T1000 (cell line): ENCODE measurements at places on chromosomes 4 and X.

GRCh38 chr4:74545448-74545847, 100.5 kb downstream of the AREG start:
- no peak for DNase-seq

- DNase-seq, result no peak
These were observed 62.4 kb downstream of the TRAPPC11 start for GRCh38 chr4:183721207-183722081.

GRCh38 chr4:76767983-76768382, 130.0 kb downstream of the SOWAHB start:
- no peak for DNase-seq

DNA sequence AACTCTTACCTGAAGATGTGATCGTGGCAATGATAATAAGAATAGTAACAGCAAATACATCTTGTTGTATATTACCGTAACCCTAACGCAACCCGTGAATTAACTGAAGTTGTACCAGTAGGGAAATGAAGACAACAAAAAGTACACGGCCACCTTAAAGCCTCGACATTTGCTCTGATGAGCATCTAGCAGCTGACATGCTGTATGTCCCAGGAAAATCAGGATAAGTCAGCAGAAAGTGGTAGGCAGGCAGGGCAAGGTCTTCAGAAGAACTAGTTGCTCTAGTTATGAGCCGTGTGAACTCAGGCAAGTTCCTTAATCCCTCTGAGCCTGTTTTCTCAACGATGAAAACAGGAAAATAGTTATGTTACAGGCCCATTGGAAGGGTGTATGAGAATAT, 7.7 kb upstream of the ASB5 start:
- DNase-seq, result no peak

- no peak for DNase-seq
These were observed 41.4 kb downstream of the DCAF12L2 start for GRCh38 chrX:126124721-126125120.

DNA sequence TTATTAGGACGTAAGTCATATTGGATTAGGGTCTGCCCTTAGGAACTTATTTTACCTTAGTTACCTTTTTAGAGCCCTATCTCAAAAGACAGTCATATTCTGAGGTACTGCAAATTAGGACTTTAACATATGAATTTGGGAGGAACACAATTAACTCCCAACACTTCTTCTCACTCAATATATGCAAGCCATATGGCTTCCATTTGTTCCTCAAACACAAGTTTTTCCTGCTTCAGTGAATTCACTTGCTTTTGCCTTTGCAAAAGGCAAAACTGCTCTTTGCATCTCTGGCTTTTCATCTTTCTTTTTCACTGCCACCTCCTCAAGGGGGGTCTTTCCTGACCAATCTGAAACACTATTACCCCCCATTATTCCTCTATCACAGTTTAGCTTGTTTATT, 220.3 kb downstream of the KCTD8 start:
- DNase-seq, result no peak

GRCh38 chr4:143082701-143083100, 102.0 kb upstream of the USP38 start:
- no peak for DNase-seq

DNA sequence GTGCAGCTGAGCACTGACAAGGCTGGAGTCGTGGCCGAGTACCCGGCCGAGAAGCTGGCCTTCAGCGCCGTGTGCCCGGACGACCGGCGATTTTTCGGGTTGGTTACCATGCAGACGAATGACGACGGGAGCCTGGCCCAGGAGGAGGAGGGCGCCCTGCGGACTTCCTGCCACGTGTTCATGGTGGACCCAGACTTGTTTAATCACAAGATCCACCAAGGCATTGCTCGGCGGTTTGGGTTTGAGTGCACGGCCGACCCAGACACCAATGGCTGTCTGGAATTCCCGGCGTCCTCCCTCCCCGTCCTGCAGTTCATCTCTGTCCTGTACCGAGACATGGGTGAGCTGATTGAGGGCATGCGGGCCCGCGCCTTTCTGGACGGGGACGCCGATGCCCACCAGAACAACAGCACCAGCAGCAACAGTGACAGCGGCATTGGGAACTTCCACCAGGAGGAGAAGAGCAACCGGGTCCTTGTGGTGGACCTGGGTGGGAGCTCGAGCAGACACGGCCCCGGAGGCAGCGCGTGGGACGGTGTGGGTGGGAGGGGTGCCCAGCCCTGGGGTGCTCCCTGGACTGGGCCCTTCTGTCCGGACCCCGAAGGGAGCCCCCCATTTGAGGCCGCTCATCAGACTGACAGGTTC, 24.3 kb downstream of the RGS12 start:
- no peak for DNase-seq

DNA sequence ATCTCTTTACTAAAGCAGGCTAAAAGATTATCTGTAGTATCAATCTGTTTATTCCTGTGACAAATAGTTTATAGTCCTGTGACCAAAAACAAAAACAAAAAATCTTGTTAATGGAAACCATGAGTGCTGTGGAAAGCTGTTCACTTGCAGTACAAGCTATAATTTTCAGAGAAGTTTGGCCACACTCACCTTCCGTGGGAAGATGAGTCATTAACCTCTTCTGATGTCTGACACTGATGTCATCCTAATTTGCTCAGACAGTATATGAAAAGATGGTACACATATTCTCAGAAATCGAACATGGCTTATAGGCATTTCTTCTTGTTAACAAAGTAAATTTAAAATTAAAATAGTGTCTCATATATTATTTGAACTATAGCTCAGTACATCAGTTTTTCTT, 19.9 kb upstream of the ENPP6 start:
- DNase-seq, result no peak

DNA sequence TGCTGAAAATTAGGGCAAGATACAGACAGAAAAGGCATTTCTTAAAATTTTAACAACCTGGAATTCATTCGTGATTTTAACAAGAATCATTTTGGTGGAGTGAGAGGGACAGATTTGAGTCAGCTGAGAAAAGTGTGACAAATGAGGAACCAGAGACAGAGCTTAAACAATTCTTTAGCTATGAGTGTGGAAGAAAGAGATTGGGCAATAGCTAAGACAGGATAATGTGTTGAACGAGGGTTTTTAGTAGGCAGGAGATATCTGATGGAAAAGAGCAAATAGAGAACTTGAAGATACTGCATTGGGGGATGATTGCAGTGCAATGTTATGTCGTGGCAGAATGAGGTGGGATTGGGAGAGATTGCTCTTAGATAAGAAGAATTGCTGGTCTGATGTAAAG, 164.2 kb upstream of the SPRY1 start:
- no peak for DNase-seq

DNA sequence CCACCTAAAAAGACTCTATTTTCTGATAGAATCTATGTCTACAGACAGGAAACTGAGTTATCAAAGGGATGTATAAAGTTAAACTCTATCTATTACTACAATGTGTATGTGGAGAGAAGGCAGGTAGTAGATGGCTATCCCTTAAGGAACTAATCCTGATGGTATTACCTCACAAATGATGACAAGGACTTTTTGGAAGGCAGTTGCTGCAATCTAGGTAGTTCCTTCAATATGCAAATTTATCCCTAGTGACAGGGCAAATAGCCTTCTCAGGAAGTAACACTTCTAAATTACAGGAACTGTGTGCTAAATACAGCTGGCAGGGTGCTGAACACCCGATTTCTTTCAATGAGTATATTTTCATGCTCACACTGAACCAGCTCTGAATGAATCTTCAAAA, 177.4 kb downstream of the COL25A1 start:
- DNase-seq, result no peak

- DNase-seq, result no peak
These were observed 191.2 kb downstream of the BANK1 start for GRCh38 chr4:101981756-101982155.

DNA sequence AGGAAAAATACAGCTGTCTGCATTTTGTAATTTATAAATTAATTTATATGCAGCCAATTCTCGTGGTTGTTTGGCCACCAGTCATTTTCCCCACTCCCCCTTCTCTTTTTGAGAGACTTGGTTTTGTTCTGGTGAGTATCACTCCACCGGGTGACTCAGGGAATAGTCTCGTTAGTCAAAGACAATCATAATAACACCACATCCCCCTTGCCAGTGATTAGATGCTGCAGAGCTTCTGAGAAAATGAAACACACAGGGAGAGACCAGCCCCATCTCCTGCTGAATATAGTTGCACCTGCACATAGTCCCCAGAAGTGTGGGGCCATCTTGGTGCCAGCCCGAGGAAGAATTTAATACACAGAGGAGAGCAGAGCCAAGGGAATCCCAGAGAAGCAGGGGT, 8.0 kb upstream of the FNIP2 start:
- no peak for DNase-seq

DNA sequence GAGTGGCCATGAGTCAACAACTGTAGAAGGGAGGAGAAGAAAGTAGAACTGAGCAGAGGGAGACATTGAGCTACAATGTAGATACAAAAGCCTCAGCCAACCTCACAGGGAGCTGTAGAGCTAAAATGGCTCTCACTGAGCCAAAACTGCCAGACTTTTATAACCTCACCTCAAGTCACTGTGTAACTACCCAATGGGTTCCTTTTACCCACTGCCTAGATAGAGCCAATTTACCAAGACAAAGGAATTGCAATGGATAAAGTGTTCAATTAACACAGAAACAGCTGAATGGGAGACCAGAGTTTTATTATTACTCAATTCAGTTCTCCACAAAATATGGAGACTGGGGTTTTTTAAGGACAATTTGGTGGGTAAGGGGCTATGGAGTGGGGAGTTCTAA, 938.9 kb upstream of the GRIA3 start:
- DNase-seq, result no peak

DNA sequence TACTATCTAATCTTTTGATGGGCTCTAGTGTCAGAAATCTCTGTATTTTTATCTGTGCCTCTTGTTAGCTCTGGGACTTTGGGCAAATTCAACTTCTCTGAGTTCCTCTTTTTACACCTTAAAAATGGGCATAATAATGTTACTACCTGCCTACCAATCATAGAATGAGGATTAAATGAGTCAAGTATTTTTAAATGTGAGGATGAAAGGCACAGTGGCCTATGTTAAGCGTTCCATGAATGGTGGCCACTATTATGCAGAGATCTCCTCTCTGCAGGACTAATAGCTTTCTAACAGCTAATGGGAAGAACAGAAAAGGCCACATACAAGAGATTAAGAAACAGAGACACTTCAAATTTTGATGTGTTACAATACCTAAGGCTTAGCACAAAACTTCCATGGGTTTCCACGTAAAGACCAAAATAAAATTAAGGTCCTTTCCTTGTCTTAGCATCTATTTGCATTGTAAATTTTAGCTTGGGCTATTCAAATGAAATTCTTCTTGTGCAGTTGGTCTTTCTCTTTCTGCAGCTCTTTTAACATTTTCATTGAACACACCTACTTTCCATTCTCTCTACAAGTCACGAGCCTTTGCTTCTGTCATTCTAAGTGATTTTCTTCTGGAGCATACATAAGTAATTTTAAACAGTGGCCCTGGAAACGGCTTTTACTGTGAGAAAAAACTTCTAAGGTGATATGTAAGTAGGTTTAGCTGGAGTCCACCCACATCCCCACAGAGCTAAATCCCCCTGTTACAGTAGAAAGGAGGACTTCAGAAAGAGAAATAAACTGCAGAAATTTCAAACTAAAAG, 117.9 kb upstream of the MED14 start:
- no peak for DNase-seq

- no peak for DNase-seq
These were observed 27.0 kb upstream of the SLC7A11 start for GRCh38 chr4:138269175-138269574.

DNA sequence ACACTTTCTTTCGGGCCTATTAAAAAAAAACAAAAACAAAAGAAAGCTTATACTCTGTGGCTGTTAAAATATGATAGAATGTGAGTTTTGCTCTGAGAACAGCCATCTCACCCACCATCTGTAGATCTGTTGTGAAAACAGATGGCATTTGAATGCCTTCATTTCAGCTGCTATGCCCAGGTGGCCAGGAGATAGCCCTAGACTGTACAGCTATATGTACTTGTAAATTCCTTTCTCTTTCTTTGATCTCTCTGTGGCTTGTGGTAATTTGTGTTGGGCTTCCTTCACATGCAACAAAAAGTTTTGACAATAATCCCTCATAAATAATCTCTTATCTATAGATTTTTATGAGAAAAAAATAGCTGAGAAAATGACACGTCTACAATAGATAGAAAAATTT, 38.1 kb downstream of the PNPLA4 start:
- DNase-seq, result no peak

DNA sequence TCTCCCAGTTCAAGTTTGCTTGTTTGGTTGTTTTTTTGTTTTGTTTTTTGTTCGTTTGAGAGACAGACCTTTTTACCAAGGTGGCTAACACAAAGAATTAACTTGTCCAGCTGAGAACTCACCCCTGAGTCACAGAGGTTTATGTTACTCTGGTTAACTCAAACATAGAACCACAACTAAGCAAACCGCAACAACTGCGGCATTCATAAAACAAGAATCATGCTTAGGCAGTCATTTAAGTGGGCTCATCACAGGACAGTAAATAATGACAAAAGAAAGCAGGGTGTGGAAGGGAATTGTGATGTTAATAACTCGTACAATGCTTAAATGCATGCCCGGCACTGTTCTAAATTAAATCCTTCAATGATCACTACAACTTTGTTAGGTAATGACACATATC, 24.7 kb upstream of the IL13RA1 start:
- DNase-seq, result no peak

GRCh38 chrX:102845020-102845419, 92.1 kb upstream of the RAB40AL start:
- no peak for DNase-seq

DNA sequence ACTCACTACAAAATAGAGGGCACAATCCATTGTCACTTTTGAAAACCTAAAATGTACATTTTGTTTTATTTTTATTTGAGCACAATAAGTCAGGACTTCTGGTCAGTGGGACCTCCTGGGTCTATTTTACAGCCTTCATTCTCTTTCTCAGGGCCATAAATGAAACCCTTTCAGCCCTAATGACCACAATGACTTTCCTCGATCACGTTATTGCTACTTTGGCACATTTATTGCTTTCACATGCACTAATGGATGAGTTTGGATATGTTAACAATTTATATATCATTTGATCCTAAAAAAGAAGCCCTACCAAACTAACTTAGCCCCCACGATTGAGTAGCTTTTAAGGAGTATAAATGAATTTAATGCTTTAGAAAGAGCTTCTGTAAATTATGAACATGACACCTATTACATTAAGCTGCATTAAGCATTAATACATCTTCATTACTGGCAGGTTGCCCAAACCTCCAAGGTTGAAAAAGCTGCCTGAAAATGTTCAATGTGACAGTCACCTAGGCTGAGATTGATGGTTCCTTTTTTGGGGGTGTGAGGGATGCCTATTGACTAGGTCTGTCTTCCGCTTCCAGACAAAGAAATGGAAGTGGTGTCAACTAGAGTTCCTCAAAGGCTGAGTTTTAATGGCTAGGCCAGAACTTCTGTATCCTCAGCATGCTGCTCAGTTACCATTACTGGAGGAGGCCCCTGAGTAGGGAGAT, 296.4 kb downstream of the GPAT3 start:
- DNase-seq, result no peak

GRCh38 chr4:119233750-119234149, 21.2 kb downstream of the USP53 start:
- no peak for DNase-seq
